ENCODE measurements at places on chromosomes 3 and 15.
A peak's percentile ranks its signal among the peaks of the same experiment; 100 is the strongest.

DNA sequence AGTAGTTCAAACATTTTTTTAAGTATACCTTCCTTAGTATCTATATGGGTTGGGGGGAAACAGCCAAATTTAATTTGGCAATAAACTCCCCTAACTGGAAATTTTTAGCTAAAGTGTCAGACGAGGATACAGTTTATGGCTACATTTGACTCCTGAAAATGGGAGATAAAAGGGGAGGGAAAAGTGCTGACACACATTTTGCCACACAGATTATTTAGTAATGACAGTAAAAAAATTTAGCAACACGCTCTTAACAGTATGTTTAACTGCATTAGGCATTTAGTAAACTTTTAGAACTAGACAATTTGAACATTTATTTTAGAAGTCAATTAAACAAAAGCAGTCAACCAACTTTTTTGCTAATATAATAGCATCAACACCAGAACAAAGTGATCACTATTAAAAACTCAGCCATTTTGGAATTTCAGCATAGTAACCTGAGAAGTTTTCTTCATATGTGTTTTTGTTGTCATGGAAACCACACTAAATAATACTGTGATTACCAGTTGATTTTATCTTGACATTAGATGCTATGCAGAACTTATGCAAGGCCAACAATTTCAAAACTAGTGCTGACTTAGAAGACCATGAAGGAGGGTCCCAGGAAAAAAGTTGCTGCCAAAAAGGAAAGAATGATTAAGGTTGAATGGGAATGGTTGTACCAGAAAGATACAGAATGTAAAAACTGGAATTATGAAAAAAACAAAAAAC, 47.0 kb upstream of the TFG start:
- DNase-seq, result no peak

DNA sequence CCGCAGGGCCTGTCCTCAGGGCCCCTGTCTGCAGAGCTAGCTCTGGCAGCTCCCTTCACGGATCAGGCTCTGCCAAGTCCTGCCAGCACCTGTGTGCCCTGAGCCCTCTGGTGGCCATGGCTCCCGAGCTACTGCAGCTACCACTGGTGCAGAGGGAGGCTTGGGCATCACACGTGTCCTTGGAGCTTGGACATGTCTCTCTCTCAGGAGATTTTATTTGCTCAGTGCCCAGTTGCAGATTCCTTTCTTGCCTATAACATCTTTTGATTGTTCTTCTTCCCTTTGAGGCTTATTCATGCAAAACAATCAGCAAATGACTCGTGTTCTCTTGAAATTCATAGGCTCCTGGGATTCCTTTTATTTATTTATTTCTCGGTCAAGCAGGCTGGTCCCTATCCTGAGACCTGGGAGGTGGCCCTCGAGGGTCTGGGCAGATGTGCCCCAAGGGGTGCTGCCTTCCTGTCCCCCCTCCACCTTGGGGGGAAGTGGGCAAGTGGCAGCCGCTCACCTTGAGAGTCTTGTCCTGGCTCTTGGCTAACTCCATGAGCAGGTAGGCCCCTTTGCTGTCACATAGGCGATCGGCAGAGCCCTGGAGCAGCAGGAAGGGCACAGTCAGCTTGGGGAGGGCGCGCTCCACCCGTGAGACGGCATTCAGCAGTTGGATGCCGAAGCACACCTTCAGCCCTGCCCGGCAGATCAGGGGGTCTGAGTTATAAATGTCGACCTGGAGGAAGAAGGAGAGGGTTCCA, 21.9 kb downstream of the ABTB1 start:
- DNase-seq, result no peak

- no peak for DNase-seq
Measured at GRCh38 chr15:32106401-32107381, 76.4 kb downstream of the CHRNA7 start.

DNA sequence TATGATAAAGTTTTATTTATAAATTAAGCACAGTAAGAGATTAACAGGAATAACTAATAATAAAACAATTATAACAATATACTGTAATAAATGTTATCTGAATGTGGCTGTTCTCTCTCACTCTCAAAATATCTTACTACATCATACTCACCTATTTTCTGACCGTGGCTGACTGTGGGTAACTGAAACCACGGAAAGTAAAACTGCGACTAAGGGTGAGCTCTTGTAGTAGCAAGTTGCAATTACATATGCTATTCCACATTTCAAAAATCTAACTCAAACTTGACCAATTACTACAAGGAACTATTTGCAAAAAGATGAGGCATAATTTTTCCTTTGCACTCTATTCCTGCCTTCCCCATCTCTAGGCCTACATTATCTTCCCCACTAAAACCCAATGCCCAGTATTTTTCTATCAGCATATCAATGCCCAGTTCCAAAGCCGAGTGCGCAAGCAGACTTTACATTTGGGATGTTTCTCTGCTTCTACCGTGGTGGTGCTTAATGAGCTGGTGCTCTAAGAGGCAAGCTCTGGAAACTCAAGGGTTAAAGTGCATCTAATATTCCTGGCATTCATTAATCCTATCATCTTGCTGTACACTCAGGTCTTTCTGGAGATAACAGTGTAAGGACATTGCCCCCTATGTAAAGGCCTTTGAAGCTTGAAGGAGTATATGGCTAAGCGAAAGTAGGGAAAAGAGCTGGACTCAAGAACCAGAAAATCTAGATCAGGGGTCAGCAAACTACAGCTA, 6.7 kb downstream of the PCYT1A start:
- DNase-seq, result no peak

DNA sequence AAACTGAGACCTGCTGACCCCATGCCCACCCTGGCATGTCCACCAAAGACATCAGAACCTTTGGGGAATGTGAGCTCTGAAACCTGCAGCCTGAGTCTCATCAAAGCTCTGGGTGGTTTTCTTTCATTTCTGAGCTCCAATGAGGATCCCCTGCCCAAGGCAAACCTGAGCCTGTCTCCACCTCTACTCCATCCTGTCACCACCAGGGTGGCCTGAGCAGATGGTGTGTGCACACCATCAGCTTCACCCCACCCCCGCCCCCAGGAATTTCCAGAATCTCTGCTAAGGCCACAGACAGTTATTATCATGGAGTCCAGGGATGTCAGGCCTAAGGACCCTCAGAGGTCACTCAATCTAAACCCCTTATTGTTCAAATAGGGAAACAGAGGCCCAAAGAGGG, 1.3 kb downstream of the XIRP1 start:
- DNase-seq, result peak; percentile 77

GRCh38 chr3:178711753-178712152, 175.5 kb downstream of the KCNMB2 start:
- DNase-seq, result no peak

- DNase-seq, result peak; percentile 63
Measured at GRCh38 chr15:74995779-74996765, 709 bp downstream of the SCAMP5 start.

DNA sequence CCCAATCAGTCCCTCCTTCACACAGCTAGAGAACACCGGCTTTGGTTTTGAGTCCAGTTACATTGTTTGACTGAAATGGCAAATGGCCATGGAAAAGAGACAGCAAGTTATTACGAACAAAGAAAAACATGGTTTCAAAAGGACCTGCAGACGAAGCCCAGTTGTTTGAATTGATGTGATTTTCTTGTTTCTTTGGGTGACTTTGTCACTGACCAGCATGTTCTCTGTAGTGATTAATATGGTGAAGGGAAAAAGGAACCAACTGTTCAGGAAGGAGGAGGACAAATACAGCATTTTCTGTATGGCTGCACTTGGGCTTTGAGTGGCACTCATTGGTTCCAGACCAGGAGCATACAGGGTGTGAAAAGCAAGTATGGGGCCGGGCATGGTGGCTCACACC, 217.4 kb upstream of the TPM1 start:
- DNase-seq, result no peak

DNA sequence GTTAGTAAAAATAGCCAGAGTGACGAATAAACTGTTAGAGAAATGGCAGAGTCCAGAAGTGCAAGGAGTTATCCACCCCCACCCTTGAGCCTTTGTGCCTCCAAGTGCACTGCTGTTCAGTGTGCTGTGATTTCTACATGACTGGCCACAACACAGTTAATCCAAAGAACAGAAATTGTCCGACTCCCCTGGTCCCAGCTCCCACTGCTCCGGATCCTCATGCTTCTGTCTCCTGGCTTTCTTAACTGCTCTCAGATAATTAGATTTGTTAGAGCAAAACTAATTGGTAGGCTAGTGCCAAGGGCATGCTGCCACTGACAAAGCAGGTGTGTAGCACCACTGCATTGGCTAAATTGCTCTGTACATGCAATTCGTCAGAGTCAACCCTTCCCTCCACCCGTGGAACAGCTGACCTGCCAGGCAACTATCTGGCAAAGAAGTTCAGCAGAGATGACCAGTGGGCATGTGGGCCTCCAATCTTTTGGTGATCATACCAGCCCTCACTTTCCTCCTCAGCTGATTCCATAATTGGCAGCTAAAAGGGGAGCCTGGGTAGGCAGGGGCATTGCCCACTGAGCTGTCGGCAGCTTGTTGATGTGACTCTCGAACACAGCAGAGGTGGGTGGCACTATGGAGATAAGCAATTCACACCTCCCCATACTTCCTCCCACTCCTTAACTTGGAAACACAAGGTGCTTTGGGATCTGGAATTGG, 18.9 kb upstream of the ACAP2 start:
- DNase-seq, result no peak

- peak; percentile 74 for DNase-seq
Measured at GRCh38 chr3:51539291-51539941, 897 bp downstream of the RAD54L2 start.

DNA sequence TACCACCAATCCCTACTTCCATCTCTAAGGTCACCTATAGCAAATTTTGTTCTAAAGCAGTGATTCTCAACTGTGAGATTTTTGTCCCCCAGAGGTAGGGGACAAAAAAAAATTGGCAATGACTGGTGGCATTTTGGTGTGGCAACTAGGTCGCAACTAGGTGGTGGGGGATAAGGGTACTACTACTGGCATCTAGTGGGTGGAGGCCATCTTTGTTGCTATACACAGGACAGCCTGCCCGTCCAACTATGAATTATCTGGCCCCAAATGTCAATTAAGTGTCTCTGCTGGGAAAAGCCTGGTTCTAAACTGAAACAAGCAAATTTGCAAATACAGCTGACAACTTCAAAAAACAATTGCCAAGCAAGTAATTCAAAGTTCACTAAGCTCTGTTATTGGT, 1.4 kb downstream of the MTMR10 start:
- no peak for DNase-seq

DNA sequence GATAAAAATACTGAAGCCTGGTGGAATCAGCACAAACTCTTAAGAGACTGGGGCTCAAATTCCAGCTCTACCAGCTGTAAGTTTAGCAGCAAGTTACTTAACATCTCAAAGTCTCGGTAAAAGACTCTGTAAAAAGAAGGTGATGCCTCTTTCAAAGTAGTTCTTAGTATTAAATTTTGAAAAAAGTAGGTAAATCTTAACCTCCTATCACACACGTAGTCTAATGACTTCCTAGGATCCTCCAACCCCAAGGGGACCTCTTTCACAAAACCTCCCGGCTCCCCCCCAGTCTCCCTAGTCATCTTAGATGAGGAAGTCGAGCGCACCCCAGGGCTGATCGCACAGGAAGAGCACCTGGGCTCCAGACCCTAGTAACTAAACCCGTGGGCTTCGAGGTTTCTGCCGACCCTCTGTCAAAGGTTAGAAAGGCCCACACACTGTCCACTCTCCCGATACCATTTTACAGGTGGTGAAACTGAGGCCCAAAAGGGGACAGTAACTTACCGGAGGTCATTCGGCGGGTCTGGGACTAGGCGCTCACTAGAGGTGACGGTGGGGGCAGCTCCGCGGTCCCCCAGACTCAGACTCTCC, 427 bp downstream of the MBD4 start:
- no peak for DNase-seq

GRCh38 chr15:64746921-64747320, 28.5 kb downstream of the RBPMS2 start:
- no peak for DNase-seq

- DNase-seq, result peak; percentile 46
Measured at GRCh38 chr3:197021231-197021630, 8.4 kb downstream of the MELTF start.

- no peak for DNase-seq
Measured at GRCh38 chr3:58117561-58118181, 93.1 kb downstream of the DNASE1L3 start.

GRCh38 chr3:178827285-178827856, 244.2 kb downstream of the ZMAT3 start:
- no peak for DNase-seq

DNA sequence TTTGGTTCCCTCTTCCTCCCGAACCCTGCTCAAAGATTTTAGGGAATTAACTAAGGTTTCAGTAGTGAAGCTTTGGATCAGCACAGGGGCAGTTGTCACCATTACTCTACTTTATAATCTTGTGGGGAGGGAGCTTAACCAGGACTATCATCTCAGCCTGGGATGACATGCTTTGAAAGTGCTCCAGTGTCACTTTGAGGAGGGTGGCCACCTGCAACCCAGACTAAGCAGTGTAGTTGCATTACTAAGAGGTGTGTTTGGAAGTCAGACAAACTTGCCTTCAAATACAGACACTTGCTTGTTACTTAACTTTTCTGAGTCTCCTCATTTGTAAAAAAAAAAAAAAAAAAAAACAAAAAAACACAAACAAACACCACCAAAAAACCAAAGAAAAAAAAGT, 340.3 kb upstream of the TBL1XR1 start:
- DNase-seq, result no peak

DNA sequence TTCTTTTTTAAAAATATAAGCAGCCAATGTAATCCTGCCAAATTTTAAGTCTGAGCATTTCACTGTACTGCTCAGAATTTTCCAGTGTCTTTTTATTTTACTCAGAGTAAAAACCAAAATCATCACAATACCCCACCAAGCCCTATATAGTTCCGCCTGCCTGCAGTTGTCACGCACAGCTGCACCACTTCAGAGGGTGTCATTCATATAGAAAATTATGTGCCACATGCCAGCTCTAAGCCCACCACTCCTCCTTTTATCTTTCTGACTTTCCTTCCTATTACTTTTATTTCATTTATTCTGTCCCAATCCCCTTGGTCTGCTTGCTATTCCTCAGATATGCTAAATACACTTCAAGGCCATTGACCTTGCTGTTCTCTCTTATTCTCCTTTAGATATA, 233.1 kb upstream of the DPPA4 start:
- no peak for DNase-seq

DNA sequence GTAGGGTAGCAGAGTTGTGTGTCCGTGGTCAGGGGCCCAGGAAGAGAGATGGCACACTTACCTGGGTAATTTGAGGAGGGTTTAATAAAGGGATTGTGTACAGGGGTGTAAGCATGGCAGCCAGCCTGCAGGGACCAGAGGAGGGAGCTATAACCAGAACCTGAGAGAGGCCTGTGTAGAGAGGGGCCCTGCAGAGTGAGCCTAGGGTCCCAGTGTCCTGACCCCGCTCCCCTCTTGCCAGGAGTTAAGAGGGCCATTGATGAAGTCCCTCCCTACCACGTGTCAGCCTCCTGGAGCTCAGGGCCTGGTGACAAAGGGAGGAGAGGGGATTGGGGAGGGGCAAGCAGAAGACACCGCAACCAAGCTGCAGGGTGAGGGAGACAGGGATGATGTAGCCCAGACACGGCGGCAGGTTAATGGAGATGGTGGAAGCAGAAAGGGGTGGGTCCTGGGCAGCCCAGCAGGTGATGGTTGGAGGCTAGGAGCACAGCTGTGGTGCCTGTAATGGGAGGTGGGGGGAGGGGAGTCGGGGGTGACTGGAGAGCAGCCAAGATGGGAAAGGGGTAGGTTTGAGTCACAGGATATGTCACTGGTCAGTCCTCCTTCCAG, 165.4 kb upstream of the TOPAZ1 start:
- peak; percentile 62 for DNase-seq
